Bone marrow (tissue), 2 donors: ENCODE measurements at places on chromosomes 7 and 10.

GRCh38 chr10:49220031-49220430, 31.8 kb upstream of the TMEM273 start:
- no peak for DNase-seq

GRCh38 chr7:155803418-155804376, 8.6 kb downstream of the SHH start:
- DNase-seq, result no peak

DNA sequence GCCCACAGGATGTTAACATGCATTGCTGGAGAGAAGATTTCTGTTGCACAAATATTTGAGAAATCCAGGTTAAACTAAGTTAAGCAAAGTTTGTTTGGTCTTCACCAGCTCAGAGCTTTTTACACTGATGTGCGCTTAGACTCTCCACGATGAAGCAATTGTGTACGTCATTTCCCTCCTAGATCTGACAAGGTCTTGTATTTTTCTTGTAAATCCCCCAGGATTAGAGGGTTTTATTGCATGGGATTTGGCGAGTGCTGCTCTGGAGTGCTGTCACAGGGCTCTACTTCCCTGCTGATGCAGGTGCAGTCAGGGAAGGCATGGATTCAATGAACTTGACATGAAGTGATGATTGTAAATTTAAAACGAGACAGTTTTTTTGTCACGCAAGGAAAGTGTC, 173.3 kb downstream of the PDE1C start:
- no peak for DNase-seq

GRCh38 chr10:86102031-86102430, 264.6 kb downstream of the GRID1 start:
- no peak for DNase-seq

GRCh38 chr7:42247301-42247700, 10.3 kb upstream of the GLI3 start:
- no peak for DNase-seq

GRCh38 chr10:88234297-88234696, 348.8 kb downstream of the RNLS start:
- DNase-seq, result no peak

DNA sequence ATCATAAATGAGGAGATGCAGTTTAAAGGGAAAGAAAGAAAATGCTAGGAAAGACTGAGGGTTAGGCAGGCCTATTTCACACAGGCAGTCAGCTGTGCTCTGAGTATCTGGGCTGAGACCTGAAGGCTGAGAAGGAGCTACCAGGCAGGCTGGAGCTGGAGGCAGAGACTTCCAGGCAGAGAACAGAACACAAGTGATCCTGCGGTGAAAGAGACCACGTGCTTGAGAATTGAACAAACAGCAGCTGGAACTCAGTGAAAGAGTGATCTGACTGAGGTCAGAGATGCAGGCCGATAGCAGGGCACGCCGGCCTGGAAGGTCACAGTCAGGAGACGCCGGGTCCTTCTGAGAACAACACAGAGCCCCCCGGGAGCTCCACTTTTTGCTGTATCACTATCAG, 147.8 kb downstream of the ADAM12 start:
- DNase-seq, result no peak

GRCh38 chr10:84392181-84392580, 63.8 kb downstream of the CCSER2 start:
- no peak for DNase-seq

DNA sequence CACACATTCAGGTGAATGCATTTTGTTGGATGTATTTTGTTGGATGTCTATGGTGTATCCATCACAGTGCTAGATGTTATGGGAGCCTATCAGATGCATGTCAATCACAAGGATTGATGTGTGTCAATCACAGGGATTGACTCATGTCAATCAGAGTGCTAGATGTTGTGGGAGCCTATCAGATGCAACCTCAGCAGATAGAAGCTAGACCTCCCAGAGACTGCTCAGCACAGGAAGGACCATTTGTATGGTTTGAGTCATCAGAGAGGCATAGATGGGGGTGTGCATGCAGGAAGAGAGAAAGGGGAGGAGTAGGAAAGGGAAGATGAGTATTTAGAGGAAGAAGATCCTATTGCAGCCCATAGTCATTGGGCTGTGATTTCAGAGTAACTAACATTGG, 48.3 kb upstream of the PITRM1 start:
- no peak for DNase-seq

- DNase-seq, result no peak
Measured at GRCh38 chr10:12499076-12499986, 150.0 kb downstream of the CAMK1D start.

DNA sequence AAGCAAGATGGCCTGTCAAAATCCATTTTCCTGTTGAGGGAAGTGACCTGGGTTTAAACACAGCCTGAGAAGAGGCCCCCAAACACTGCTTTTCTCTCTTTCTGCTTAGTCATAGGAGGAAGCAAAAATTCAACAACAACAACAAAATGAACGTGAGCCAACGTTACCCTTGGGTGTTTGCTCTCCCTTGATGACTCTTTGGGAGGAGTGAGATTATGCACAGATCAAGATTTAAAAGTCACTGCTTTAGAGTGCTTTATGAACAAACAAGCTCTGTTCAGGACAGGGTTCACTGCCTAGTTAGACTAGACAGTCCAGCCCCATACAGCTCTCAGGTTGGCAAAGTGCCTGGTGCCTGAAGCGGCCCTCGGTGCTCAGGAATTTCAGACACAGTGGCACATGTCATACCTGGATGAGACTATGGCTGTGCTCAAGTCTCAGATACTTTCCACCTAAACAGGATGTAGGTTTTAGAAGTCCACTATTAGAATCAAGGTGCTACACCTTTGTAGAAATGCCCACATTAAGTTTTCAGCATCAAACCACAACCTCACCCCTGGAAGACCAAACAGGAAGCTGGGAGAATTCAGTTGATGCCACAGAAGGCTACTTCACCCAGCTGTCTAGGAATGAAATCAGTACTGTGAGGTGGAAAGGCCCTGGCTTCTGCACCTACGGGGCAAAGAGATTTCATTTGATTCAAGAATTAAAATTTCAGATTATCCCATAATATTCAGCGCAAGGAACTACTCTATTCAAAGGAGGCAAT, 38.7 kb downstream of the DENND11 start:
- DNase-seq, result no peak

- DNase-seq, result no peak
Measured at GRCh38 chr7:131026297-131027000, 292.4 kb upstream of the KLF14 start.

GRCh38 chr7:84100866-84101265, 93.7 kb downstream of the SEMA3A start:
- no peak for DNase-seq

DNA sequence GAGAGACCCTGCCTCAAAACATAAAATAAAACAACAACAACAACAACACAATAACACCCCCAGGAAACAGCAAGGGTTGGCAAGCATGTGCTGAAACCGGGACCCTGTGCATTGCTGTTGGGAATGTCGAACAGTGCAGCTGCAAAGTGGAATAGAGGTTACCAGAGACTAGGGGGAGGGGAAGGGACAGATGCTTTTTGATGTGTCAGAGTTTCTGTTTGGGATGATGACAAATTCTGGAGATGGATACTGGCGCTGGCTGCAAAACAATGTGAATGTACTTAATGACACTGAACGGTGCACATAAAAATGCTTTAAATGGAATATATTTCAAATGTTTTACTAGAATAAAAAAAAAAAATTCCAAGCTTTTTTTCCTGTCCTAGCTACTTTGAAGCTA, 241.8 kb downstream of the TEX36 start:
- no peak for DNase-seq

GRCh38 chr7:17368856-17369524, 70.5 kb downstream of the AHR start:
- DNase-seq, result no peak

DNA sequence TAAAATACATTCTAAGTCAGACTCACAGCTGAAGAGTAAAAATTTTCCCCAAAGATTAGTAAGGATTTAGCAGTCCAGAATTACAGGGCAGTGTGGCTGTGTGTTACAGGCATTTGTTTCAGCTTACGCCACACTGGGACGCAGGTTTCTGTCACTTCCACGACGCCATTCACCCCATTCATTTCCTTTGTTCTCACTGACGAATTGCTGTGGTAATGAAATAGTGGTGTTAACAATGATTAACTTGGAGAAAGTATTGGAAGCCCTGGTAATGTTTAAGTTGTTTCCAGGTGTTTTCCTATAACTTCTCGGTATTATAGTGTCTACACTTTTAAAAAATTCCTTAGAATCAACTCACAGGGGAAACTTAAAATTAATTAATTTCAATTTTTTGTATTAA, 370.9 kb downstream of the SH2D4B start:
- DNase-seq, result no peak

DNA sequence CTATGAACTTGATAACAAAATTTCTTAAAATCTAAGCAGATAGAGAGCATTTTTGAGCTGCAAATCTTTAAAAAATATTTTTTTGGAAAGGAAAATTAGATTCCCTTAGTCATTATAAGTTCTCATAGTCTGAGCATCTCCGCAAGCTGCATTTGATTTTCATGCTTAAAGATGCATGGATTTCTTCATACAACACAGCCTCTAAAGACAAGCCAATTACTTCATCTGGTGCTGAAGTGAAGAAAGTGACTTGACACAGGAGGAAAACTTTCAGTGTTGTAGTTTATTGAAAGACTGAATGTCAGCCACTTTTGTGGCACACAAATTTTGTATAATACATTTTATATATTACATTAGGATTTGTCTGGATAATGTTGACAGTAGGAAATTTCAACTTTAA, 22.5 kb downstream of the SEMA3D start:
- no peak for DNase-seq

DNA sequence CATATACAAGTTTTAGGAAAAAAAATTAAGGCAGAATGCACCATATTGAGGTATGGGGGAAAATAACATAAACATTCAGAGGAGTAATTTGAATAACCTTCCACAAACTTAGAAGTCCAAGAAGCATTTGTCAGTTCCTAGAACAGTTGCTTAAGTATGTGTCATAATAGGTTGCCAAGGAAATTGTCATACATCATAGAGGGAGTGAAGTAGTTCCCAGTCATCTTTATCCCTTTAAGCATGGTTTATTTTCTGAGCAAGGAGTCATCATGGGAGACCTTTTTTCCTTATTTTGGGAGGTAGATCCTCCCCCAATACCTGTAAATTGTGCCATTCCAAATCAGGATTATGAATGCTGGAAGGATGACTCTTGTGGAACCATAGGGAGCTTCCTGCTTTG, at the start of gene SSMEM1:
TSS of gene SSMEM1 (plus strand) at position 219 of the 400 bp plus-strand sequence. CDS start at position 270, 51 bp downstream.
- no peak for DNase-seq

DNA sequence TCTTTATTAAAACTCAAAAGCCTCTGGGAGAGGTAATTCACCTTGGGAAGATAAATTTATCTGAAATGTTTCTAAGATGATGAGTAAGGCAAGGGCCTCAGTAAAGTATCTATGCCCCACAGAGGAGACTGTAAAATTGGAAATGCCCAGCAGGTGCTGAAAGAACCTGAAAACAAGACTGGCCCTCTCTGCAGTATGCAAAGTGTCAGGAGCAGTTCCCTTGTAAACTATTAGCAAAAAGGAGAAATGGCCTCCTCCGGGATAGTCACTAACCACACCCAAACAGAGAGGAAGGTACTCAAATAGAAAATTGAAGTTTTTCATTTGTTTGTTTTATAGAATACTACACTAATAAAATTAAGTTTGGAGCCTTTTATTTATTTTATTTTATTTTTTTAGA, 81.2 kb downstream of the FZD1 start:
- DNase-seq, result no peak

GRCh38 chr10:35451151-35452016, 115.1 kb downstream of the CCNY start:
- peak; percentile 42 for DNase-seq

GRCh38 chr7:130734815-130735716, 1.1 kb upstream of the KLF14 start:
- no peak for DNase-seq

DNA sequence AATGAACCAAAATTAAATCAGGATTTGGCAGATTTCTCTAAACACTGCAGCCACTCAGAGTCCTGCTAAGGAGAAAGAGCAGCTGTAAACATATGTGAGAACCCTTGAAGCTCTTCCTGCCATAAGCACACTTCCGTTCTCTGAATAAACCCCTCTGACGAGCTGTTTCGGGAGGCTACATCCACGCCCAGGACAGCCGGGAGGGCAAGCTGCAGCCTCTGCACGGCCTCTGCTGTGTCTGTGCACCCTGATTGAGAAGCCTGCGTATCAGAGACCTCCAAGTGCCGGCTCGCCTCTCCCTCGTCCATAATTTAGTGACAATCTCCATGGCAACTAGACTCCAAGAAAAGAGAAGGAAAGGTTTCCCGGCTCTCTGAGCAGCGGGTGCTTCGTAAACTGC, 114.4 kb downstream of the PTPRN2 start:
- no peak for DNase-seq

- DNase-seq, result no peak
Measured at GRCh38 chr10:13751191-13751764, 164.5 kb downstream of the PRPF18 start.

- DNase-seq, result no peak
Measured at GRCh38 chr7:134400859-134401258, 58.0 kb downstream of the AKR1B1 start.

GRCh38 chr10:69237528-69238159, 17.5 kb downstream of the HKDC1 start:
- DNase-seq, result peak; percentile 76

GRCh38 chr10:124254490-124254889, 161.1 kb upstream of the CHST15 start:
- no peak for DNase-seq

DNA sequence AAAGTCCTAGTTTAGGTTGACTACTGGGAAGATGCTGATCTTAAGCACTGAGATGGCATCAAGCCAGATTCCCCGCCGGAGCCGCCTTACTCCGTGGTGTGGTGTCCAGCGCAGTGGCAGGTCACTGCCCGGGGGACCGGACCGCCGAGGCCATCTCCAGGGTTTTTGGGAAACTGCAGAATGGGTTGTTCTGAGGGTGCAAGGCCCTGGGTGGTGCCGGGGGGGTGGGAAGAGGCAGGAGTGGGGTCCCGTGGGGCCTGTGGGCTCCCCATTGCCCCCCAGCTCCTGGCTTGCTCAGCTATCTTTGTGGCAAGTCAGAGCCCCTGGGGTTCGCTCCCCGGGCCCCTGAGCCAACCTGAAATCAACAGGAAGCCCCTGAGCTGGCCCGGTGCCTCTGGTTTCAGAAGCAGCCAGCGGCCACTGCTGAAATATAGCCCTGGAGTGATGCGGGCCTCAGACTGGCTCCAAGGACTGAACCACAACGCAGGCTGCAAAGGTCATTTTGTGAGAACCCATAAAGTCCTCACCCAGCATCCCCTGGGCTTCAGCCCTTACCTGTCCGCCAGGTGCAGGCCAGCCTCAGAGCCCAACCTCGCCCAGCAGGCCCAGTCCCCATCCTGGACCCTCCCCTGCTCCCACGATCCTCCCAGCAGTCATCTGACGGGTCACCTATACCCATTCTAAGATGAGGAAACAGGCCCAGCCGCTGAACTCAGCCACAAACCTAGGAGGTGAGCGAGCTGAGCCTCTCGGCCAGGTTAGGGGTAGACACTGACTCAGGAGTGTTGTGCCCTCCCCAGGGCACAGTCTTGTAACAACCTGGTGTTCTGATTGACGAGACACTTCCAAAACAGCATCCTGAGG, 102.7 kb downstream of the PDGFA start:
- DNase-seq, result no peak
